ENCODE measurements at places on chromosomes 16 and 17. TPM values are rescaled to one million over a fixed set of nuclear protein-coding genes. Genes with fewer than 3 reads are reported as not detected.

DNA sequence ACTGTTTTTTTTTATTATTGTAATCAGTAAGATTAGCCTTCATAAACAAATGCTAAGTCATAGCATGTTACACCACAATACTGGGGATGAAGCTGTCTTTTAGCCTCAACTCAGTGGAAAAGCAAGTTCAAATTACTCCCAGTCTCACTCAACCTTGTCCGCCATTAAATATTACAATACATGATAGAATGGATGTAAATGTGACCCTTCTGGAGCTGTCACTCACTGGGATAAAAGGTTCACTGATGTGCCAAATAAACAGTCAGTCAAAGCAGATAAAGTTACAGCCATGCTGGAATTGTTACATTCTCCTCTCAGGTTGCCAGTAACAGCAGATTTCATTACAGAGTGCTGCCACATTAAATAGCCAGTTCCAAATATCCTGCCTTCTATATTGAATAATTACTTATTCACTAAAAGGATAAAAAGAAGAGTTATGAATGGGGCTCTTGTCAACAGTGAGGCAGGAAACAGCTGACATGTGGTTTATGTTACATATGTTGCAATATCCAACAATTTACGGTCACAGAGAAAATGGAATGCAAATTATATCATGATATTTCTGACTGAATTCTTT, 53.4 kb downstream of the BRIP1 start:
- no peak for DNase-seq

DNA sequence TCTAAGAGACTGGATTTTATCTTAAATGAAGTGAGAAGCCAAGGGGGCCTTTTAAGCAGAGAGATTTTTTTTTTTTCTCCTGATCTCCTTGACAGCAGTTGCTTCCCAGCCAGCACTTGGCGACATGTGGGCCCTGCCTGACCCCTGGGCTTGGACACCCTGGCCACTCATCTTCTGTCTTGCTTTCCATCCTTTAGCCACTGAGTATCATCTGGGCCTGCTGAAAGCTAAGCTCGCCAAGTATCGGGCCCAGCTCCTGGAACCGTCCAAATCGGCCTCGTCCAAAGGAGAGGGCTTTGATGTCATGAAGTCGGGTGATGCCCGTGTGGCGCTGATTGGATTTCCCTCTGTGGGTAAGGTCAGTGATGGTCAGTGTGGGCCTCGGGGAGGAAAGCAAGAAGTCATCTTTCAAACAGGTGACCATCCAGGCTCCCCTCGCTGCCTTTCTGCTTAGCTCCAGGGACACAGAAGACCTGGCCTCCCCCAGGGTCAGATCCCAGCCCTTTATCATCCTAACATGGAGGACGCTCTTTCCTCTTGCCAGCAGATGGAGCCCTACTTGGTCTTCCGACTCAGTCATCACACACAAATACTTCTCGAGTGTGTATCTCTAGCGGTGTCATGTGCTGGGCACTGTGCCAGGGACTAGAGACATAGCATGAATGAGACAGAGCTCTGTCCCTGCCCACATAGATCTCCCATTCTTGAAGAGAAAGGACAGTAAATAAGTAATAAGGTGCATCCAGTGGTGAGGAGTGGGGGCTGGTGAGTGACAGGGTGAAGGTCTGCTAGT, 6.1 kb downstream of the DRG2 start:
- DNase-seq: peak; percentile 79

MPRIP gene
- 312 TPM for total RNA-seq

- DNase-seq: no peak
These were observed 7.8 kb downstream of the RNF213 start for GRCh38 chr17:80268427-80268826.

- DNase-seq: no peak
These were observed 40.3 kb downstream of the FOXL1 start for GRCh38 chr16:86618431-86619238.

DNA sequence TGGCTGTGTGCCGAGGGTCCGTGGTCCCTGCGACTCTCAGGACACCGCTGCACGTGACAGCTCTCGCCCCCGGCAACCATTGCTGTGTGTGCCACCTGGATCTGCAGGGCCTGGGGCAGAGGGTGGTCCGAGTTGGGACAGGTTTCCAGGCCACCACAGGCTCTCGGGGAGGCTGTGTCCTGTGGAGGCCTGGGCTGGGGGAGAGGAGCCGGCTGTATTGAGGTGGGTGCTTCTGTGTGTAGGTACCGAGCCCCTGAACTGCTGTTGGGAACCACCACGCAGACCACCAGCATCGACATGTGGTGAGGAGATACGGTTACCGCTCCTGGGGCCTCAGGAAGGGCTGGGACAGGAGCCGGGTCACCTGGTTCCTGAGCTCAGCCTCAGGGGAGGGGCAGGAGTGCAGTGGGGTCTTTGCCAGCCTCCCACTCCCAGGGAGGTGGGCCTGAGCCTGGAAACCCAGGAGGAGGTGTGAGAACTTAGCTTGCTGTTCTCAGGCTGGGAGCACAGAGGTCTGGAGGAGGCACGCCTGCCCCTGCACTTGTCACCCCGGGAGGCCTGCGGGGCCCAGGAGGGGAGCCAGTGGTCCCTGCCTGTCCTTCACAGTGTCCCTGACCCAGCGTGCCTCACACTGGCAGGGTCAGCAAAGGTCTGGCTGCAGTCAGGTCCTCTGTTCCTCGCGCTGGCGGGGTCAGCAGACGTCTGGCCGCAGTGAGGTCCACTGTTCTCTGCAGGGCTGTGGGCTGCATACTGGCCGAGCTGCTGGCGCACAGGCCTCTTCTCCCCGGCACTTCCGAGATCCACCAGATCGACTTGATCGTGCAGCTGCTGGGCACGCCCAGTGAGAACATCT, 7.3 kb downstream of the SPATA2L start:
- no peak for DNase-seq

GRCh38 chr17:46776298-46777005, 42.0 kb downstream of the WNT3 start:
- no peak for DNase-seq

DNAH17 gene
- total RNA-seq: not detected

All from Right ventricle myocardium inferior (tissue), 1 donor.